ENCODE measurements at places on chromosomes 7 and 10.

- no peak for DNase-seq
Observed at GRCh38 chr10:79418274-79418673, 27.1 kb downstream of the ZCCHC24 start.

GRCh38 chr7:131021460-131021859 is 287.5 kb upstream of the KLF14 start:
- DNase-seq, result no peak

- no peak for DNase-seq
Observed at GRCh38 chr7:131625817-131626372, 69.5 kb upstream of the PODXL start.

GRCh38 chr7:155517969-155518368 is 28.4 kb downstream of the CNPY1 start:
- DNase-seq, result no peak

DNA sequence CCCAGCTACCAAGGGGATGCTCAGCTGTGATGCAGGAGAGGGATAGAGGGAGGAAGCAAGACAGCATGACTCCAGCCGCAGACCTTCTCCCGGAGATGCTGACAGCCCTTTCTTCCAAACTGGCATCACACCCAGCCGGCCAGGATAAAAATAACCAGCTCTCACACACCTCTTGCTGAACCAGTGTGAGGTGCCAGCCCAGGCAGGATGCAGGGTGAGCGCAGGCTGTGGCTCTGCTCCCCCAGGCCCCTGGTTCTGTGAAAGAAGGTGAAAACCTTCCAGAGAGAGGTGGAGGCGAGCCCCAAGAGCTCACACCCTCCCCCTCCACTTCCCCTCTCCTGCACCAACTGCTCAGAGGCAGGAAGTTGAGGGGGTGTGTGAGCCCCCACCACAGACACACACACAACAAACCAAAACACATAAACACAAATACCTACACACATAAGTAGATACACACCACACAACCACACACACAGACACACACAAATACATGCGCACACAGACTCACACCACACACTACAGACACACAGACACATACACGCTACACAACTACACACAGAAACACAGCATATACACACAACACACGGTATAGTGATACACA is 4.0 kb downstream of the GPR15LG start:
- DNase-seq, result no peak

- DNase-seq, result no peak
Observed at GRCh38 chr7:109579901-109580300, 1010.2 kb downstream of the DNAJB9 start.

- no peak for DNase-seq
Observed at GRCh38 chr7:43764807-43765491, 6.5 kb downstream of the BLVRA start.

- DNase-seq, result no peak
Observed at GRCh38 chr7:158409120-158409519, 178.5 kb downstream of the PTPRN2 start.

- DNase-seq, result no peak
Observed at GRCh38 chr7:29890251-29890650, 83.9 kb downstream of the WIPF3 start.

GRCh38 chr7:157165987-157166386 is 27.3 kb downstream of the UBE3C start:
- no peak for DNase-seq

DNA sequence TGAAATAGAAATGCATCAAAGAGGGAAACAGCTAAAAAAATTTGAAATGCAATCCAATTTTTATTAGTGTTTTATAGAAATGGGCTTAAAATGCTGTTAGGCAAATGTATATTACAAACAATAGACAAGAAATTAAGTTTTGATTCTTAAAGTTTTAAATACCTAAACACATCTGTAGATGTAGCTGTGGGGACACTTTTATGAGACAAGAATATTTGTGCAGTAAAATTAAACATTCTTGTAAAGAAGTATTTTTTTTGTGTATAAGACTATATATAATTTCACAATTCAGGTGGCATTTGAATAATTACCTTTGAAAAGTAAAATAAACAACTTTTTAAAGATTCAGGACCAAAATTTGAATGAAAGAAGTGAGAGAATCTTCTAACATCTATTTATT is 1015.9 kb downstream of the REEP3 start:
- DNase-seq, result no peak

GRCh38 chr7:127890726-127891125 is 140.5 kb downstream of the LRRC4 start:
- no peak for DNase-seq

Data from T-helper 9 cell (primary cell).